ENCODE measurements at places on chromosomes 6 and 20.

GRCh38 chr6:34554291-34555006 is 1.7 kb downstream of the SPDEF start:
- no peak for DNase-seq

GRCh38 chr6:159174263-159174969 is 5.2 kb downstream of the FNDC1 start:
- DNase-seq, result peak; percentile 54

GRCh38 chr6:42860481-42860880 is 18.9 kb upstream of the RPL7L1 start:
- no peak for DNase-seq

GRCh38 chr20:2224368-2224639 is 71.5 kb upstream of the TGM3 start:
- no peak for DNase-seq

DNA sequence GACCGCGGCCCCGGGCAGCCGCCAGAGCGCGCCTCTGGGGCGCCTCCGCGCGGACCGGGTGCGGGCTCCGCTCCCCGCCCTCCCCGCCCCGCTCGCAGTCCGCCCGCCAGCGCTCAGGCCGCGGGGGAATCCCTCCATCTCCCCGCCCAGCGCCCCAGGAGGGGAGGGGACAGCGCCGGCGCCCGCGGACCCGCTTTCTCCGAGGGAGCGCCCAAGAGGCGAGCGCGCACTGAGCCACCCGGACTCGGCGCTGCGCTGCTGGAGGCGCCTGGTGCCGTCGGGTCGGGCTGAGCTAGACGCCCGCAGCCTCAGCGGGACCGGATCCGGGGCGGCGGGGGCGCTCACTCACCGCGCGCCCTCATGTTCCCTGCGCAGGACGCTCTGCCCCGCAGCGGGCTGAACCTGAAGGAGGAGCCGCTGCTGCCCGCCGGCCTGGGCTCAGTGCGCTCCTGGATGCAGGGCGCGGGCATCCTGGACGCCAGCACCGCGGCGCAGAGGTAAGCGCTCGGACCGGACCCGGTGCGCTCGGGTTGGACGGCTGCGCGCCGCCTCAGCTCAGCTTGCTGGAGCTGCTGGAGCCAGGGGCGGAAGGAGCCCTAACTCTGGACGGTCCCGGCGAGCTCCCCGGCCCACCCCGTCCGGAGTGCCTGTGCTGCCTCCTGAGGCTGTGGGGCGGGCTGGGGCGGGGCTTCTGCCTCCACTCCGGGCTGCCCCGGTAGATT is 867 bp downstream of the EBF4 start:
- DNase-seq, result peak; percentile 42

GRCh38 chr6:56278171-56278591 is 30.8 kb upstream of the COL21A1 start:
- DNase-seq, result no peak

GRCh38 chr6:118313208-118313607 is 234.9 kb upstream of the PLN start:
- DNase-seq, result no peak

DNA sequence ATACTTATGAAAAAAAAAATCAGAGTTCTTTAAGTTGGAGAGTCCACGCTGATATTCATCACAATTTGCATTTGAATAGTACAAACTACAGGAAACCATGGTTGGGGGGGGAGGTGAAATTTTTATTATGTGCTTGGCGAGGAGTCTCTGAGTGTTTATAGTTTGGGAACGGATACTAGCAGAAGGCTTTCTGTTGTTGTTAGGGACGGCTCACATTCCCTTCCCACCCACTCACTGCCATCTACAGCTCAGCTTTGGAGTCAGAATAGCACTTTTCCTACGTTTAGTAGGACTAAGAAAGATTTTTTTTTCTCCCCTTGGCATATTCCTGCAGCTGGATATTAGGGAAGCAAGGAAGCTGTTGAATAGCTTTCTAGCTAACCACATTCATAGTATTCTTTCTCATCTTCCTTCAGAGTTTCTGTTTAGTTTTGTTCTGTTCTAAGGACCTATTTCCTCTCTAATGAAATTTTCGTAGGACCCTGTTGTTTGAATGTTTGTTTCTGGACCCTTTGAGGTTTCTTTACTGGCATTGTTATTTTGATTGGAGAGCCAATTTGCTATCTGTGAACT is 235.1 kb upstream of the ZNF217 start:
- no peak for DNase-seq

DNA sequence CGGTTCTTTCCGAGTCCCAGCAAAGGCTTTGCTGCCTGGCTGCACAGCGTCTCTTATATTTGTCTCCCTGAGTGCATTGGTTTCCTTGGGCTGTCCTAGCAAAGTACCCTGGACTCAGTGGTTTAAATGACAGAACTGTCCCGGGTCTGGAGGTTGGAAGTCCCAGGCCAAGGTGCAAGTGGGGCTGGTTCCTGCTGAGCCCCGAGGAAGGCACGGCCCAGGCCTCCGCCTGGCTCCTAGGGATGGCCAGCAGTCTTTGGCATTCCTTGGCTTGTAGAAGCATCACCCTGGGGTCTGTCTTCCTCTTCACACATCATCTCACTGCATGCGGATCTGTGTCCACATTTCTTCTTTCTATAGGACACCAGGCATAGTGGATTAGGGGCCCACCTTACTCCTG is 64.8 kb upstream of the QKI start:
- no peak for DNase-seq

- DNase-seq, result no peak
Measured at GRCh38 chr6:109706513-109706912, 15.4 kb downstream of the FIG4 start.

DNA sequence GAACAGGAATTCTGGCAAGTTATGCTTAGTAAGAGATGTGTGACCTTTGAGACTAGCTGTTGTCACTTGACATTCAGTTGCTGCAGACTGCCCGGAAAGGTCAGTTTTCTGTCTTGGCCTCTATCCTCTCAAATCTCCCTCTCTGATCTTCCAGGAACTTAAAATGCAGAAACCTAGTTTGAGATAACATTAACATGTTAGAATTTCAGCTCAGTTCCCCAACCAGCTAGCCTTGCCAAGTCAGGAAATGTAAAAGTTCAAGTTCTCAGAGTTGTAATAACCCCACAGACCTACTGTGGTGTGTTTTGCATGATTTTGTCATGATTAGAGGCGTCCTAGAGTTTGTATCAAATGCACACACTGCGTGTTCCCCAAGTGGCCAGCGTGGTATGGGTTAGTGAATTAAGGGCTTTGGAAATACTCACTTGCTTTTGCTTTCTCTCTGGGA is 46.6 kb downstream of the DUSP22 start:
- no peak for DNase-seq

- peak; percentile 90 for DNase-seq
Measured at GRCh38 chr20:35146920-35147574, at the start of gene EDEM2. EDEM2 (minus strand) TSS chr20:35147336; CDS start chr20:35147258, 78 bp downstream.

- DNase-seq, result no peak
Measured at GRCh38 chr6:39908838-39909583, 25.3 kb downstream of the MOCS1 start.

- no peak for DNase-seq
Measured at GRCh38 chr6:168666170-168666569, 225.2 kb downstream of the SMOC2 start.

- no peak for DNase-seq
Measured at GRCh38 chr20:64247307-64247618, 8.3 kb upstream of the PCMTD2 start.

DNA sequence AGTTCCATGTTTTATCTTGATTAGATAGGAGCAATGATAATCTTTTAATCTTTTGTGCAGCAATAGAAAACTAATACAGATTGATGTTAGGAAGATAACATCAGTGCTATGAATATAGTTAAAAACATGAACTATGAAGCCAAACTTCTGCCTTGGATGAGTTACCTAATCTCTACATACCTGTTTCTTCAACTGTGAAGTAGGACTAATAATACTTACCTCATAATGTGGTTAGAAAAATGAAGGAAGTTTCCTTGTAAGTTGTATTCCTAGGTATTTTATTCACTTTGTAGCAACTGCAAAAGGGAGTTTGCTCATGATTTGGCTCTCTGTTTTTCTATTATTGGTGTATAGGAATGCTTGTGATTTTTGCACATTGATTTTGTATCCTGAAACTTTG is 111.9 kb downstream of the FRK start:
- no peak for DNase-seq

DNA sequence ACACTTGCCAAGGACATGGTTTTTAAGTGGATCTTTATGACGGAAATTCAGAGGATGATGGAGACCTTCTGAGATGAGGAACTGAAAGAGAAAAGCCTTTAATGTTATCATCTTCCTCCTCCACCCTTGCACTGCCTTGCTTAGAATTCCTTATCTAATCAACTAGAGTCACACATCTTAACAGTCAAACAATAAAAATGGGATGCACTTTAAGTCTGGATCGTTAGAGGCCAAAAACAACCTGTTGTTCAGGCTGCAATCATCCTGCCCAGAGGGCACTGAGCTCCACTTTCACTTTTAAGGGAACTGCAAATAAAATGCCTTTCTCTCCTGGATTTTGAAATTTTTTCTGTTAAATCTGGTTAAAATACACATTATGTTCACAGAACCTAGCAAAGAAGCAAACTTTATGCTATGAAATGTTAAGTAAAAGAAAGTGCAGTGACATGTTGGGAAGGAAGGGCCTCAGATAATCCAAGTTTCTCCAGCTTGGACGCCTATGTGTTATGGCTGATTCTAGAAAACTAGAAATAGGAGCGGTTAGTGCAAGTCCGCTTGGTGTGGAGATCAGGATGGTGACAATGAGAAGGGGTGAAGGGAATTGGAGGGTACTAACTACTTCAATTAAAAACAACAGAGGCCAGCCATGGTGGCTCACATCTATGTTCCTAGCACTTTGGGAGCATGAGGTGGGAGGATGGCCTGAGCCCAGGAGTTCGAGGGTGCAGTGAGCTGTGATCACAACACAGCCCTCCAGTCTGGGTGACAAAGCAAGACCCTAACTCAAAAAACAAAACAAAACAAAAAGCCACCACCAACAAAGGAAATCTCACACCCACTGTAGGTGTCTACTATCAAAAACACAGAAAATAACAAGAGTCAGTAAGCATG is 66.4 kb upstream of the KIF13A start:
- DNase-seq, result no peak

- no peak for DNase-seq
Measured at GRCh38 chr6:37127961-37128862, 41.7 kb upstream of the PIM1 start.

DNA sequence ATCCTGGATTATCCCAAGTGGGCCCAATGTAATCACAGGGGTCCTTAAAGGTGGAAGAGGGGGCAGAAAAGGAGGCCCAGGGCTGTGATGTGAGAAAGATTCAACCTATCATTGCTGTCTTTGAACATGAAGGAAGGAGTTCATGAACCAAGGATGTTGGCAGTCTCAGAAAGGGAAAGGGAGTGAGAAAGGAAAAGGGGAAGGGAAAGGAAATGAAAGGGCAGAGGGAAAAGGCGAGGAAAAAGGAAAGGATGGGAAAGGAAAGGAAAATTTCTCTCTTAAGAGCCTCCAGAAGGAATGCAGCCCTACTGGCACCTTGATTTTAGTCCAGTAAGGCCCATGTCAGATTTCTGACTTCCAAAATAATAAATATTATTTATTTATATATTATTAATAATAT is 687.8 kb downstream of the COL12A1 start:
- DNase-seq, result no peak

GRCh38 chr20:10603971-10604864 is 69.6 kb downstream of the JAG1 start:
- no peak for DNase-seq

GRCh38 chr6:36232172-36232571 is 35.6 kb downstream of the BRPF3 start:
- DNase-seq, result no peak

DNA sequence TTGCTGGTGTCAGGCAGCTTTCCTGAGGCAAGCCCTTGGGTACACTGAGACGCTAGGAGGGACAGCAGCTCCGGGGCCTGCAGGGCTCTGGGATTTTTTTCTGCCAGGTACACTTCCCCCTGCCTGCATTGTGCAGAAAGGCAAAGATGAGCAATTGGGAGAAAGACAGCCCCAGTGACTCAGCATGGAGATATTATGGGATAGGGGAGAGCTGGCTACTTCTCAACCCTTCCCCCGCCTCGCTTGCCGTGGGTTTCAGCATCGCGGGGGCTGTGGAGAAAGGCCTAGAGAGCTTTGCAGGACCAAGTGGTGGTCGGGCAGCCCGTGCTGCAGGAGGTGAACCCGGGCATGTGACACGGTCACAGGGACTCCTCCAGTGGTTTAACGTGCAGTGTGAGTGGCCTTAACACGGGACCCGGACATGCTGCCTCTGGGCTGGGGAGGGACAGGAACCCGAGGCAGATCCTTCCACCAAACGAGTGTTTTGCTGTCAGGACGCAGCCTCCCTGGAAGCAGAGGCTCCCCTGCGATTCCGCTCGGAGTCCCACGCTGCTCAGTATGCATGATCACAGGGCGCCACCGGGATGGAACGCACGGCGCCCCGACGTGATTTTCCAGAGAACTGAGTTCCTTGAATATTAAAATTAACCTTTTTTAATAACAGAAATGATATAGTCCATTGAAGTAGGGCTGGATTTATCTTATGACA is 139.9 kb downstream of the CDH4 start:
- no peak for DNase-seq

- no peak for DNase-seq
Measured at GRCh38 chr20:17960927-17961586, 7.5 kb downstream of the SNX5 start.

DNA sequence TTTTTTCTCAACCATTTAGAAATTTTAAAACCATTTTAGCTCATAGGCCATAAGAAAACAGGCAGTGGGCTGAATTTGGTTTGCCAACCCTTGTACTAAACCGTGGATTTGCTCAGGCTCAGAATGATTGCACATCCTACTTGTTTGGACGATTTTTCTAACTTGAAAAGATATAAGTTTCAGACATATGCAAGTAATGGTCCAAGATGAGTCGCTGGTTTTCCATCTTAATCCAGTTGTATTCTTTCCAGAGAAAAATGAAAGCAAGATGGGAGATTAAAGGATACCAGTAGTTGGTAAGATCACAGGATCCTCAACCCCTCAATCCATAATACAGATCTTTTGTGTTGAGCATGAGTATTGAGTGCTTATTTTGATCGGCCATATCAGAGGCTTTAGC is 250.9 kb downstream of the TINAG start:
- no peak for DNase-seq

DNA sequence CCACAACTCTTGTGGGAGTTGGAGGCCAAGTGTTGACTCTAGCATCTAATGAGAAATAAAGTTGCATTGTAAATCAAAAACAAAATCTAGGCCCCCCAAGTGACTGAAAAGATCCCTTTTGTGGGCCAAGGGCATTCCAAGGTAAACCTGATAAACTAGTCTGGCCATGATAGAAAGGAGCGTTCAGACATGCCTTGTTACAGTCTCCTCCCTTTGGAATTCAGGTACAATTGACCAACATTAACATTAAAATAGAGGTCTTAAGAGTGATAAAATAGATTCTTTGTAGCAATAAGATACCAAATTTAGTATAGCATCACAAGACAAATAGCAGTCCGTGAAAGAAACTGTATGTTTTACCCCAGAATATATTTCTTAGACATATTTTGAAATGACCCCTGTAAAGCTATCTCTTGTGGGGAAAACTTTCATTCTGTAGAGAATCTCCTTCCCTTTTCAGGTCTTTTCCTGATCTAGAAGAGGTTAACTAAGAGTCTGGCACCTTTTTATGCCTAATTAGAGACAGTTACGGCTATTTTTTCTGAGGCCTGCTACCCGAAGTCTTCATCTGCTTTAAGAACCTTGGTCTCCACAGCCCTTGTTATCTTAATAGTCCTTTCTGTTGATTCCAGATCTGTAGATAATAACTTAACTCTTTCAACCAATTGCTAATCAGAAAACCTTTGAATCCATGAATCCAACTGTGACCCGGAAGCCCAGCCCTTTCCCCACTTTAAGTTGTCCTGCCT is 495.4 kb upstream of the MMS22L start:
- DNase-seq, result no peak

Data from stimulated activated CD8-positive, alpha-beta memory T cell treated with anti-CD3 and anti-CD28 coated beads, Interleukin-4, amount 100 ng/mL, for 24 hours (primary cell).